Natural killer cell (primary cell): ENCODE measurements at places on chromosomes 7 and 10.
A peak's percentile ranks its signal among the peaks of the same experiment; 100 is the strongest.

DNA sequence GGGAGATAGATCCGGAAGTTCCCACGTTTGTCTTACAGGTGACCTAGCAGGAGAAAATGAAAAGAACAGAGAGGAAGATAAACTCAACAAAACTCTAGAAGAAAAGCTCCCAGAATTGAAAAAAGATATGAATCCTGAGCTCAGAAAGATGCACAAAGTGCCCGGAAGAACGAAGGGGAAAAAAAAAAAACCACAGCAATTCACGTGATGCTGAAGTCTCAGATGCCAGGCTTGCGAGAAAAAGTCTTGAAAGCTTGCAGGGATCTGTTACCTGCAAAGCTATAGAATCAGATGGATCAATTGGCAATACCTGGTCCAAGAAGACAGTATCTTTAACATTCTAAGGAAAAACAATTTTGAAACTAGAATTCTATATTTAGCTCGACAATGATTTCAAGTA lies 33.5 kb downstream of the CARD11 start:
- DNase-seq, result peak; percentile 61

GRCh38 chr7:39892361-39892760 lies 57.7 kb upstream of the CDK13 start:
- DNase-seq, result no peak

DNA sequence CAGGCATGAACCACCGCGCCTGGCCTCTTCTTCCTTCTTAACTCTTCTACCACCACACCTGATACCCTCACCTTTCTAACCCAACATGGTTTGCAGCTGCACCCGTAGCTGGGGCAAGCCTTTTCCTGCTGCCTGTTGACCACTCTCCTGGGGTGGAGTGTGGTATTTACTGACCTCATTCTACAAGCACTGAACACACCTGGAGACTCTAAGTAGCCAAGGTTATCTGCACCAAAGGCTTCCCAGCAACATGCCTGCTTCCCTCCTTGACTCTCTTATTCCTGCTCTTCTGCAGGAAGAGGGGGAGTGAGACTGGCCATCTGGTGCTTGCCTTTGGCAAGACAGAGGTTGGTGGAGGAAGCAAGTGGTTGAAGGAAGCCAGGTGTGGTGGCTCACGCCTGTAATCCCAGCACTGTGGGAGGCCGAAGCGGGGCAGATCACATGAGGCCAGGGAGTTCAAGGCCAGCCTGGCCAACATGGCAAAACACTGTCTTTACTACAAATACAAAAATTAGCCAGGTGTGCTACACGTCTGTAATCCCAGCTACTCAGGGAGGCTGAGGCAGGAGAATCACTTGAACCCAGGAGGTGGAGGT lies 10.1 kb downstream of the ACTR1A start:
- DNase-seq, result no peak

- DNase-seq, result peak; percentile 79
These were observed 20.3 kb upstream of the IGF2BP3 start for GRCh38 chr7:23490357-23491135.

- DNase-seq, result no peak
These were observed 281.9 kb downstream of the EXOC4 start for GRCh38 chr7:133534816-133535215.

GRCh38 chr10:44619521-44619920 lies 234.6 kb upstream of the CXCL12 start:
- DNase-seq, result no peak

DNA sequence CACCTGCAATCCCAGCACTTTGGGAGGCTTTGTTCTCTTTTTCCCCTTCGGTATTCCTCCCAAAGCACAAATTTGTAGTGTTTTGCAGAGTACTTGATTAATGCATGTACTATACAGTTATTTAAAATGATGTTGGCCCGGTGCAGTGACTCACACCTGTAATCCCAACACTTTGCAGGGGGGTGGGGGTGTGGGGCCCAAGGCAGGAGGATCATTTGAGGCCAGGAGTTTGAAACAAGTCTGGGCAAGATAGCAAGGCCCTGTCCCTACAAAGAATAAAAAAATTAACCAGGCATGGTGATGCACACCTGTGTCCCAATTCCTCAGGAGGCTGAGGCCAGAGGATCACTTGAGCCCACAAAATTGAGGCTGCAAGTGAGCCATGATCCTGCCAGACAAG lies 26.8 kb upstream of the FOXK1 start:
- DNase-seq, result no peak

DNA sequence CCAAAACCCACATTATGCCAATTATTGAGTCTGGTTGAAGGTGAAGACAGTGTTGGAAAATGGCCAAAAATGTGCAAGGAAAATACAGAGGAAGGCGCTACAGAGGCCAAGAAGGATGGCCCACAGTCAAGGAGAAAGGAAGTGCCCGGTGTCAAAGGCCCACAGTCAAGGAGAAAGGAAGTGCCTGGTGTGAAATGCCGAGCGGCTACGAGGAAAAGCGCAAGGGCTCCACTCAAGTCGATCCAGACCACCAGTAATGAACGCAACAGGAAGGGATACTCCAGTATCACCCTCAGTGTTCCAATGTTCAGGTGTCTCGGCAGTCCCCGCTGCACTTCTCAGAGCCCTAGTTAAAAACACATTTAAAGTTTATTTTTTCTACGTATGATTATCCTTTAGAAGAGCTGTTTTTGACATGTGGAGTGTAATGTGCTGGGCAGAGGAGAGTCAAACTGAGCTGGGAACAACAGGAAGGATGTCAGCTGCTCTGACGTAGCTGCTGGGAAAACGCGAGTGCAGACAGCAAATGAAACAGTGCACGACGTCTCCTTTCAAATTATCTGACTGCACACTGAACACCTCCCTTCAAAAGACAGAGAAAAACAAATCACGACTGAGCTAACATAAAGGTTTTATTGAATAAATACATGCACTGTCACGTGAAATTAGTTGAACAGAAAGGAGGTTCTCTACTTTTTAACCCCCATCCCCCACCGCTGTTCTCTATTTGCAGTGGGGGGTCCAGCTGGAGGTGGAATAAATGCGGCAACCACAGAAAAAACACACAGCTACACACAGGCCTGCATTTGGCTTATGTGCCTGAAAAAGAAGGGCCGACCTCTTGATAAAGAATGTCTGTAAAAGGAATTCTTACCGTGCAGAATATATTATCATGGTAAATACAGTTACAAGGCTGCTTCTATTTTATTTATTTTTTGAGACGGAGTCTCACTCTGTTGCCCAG lies 26.1 kb upstream of the NCAPG2 start:
- DNase-seq, result no peak

DNA sequence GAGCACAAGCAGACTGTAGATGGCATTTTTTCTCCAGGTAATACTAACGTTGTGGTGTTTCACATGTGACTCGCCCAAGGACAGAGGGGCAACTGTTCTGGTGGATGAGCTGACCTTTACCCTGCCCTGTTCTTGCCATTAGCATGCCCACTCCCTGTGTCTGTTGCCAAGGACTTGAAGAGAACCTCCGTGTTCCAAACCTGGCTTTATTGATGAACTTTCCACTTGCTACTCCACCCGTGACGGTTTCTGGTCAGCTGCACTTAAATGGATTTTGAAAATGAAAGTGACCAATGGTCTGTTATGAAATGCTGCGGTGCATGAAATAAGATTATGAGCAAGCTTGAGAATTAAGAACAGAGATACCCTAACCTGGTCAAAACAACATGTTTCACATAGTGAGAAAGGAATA lies 30.4 kb downstream of the LRRC4 start:
- DNase-seq, result no peak
